Epithelial cell of umbilical artery (primary cell): ENCODE measurements at places on chromosomes 3 and 15. TPM values are rescaled to one million over a fixed set of nuclear protein-coding genes. Genes with fewer than 3 reads are reported as not detected.

The CHRD gene
- total RNA-seq = 0.15 and 0.32 TPM in 2 replicates

The CHRM5 gene
- total RNA-seq = not detected in 2 replicates

The FURIN gene
- total RNA-seq = 56.8 and 90.3 TPM in 2 replicates

The GPR87 gene
- under 0.01 TPM in 1 of 2 replicates, not detected in the other for total RNA-seq

The IDH3A gene
- 38.0 and 122 TPM in 2 replicates for total RNA-seq

The EFHB gene
- total RNA-seq = 0.65 TPM in 1 of 2 replicates, not detected in the other

The FETUB gene
- total RNA-seq = not detected in 2 replicates
